ENCODE measurements at places on chromosomes 2 and 18.

GRCh38 chr2:177394594-177394973 lies 2.0 kb downstream of the AGPS start:
- no peak for DNase-seq

GRCh38 chr2:96618596-96619283 lies 19.4 kb downstream of the KANSL3 start:
- DNase-seq, result no peak

- no peak for DNase-seq
Observed at GRCh38 chr2:68577183-68577582, 66.2 kb upstream of the PROKR1 start.

DNA sequence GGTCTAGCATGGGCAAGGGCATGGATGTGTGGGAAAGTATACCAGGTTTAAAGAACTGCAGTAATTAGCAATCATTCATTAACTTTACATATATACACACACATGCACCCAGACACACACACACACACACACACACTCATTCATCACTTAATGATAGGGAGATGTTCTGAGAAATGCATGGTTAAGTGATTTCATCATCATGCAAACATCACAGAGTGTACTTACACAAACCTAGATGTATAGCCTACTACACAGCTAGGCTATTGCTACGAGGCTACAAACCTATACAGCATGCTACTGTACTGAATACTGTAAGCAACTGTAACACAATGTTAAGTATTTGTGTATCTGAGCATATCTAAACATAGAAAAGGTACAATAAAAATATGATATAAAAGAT lies 83.6 kb downstream of the COLEC12 start:
- DNase-seq, result no peak

- no peak for DNase-seq
Observed at GRCh38 chr2:137228566-137228965, 463.2 kb downstream of the THSD7B start.

DNA sequence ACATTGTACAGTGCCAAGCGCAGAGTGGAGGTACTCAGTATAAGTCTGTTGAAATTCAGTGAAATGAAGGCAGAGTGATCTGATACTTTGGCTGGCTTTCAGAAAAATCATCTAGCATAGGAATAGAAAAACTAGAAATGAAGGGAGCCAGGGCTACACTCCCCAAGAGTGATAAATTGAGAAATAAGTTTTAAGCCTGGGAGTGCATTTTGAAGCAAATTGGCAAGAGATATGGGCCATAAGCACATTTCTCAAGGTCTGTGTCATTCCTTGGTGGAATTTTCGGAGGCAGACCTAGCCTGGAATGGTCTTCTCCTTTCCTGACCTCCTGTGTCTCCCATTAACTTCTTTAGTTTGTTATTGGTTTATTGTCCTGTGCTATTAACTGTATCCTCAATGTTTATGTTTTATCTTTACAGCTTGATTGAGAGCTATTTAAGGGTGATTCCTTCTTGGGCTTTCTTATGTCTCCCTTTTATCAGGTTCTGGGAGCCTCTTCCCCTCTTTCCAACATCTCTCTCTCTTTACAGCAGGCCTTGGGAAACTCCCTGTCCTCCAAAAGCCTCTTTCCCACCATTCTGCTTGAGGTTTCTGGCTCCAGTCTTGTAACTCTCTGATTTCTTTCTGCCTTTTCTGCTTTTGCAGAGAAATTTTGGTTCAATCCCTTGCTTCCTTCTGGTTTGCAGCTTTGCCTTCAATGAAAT lies 649.5 kb downstream of the SLC4A3 start:
- no peak for DNase-seq

GRCh38 chr2:173300458-173300857 lies 54.2 kb upstream of the CDCA7 start:
- DNase-seq, result no peak

GRCh38 chr2:229686122-229686919 lies 28.0 kb downstream of the DNER start:
- no peak for DNase-seq

- no peak for DNase-seq
Observed at GRCh38 chr2:228841877-228842276, 429.2 kb downstream of the PID1 start.
